ENCODE measurements at places on chromosomes 16 and 17. TPM values are rescaled to one million over a fixed set of nuclear protein-coding genes. Genes with fewer than 3 reads are reported as not detected.

Gene CES5A
- 0.09 TPM for total RNA-seq

Gene C17orf113
- total RNA-seq, result 0.71 TPM

GRCh38 chr16:21713549-21714368, 50.0 kb downstream of the OTOA start:
- H3K4me1 ChIP-seq, result no peaks in the 10 kb centered on the region
- H3K4me3 ChIP-seq, result no peak overlapping the region
- H3K36me3 ChIP-seq, result no peaks in the 10 kb centered on the region
- no peak for DNase-seq
- H3K27me3 ChIP-seq, result no peaks in the 10 kb centered on the region

Gene ADORA2B
- 1.2 TPM for total RNA-seq

GRCh38 chr17:4463818-4464476, 30.2 kb downstream of the SPNS3 start:
- H3K27ac ChIP-seq, result no peak overlapping the region
- no peaks in the 10 kb centered on the region for H3K27me3 ChIP-seq
- H3K4me3 ChIP-seq, result no peak overlapping the region
- no peaks in the 10 kb centered on the region for H3K36me3 ChIP-seq
- H3K4me1 ChIP-seq, result no peaks in the 10 kb centered on the region
- DNase-seq, result no peak

DNA sequence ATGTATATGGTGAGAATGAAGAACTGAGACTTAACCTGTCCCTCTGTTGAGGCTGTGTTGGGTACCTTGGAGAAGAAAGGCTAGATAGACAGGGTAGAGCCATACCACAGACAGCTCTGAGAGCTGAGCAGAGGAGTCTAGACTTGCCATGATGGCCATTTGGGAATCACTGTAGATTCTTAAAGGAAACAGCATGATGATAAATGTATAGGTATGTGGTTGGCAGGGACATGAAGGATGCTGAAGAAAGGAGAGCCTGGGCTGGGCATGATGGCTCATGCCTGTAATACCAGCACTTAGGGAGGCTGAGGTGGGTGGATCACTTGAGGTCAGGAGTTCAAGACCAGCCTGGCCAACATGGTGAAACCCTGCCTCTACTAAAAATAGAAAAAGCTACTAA, 114.4 kb upstream of the HAS3 start:
- H3K27ac ChIP-seq, result no peak overlapping the region
- H3K27me3 ChIP-seq, result no peaks in the 10 kb centered on the region
- no peaks in the 10 kb centered on the region for H3K4me1 ChIP-seq
- no peak overlapping the region for H3K4me3 ChIP-seq
- no peak for DNase-seq

Gene CTRB1
- 0.14 TPM for total RNA-seq

DNA sequence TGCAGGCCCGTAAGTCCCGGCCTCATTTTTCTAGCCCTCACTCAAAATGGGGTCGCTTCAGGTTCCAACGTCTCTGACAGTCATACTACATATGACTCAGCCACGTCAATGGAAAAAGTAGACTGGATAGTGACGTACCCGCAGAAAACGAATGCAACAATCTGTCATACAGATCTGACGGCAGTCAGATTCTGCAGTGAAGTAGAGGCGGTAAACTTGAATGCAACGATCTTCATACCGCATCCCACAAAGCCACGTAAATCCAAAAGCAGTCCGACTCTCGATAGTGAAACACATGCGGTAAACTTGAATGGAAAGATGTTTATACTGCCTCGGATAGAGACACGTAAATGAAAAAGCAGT, 38.4 kb upstream of the ARL4D start:
- no peaks in the 10 kb centered on the region for H3K4me1 ChIP-seq
- no peak for DNase-seq
- H3K27me3 ChIP-seq, result no peaks in the 10 kb centered on the region
- H3K4me3 ChIP-seq, result peak overlapping the region; percentile 41
- peak overlapping the region; percentile 98 for H3K27ac ChIP-seq

- H3K4me1 ChIP-seq, result no peaks in the 10 kb centered on the region
- no peak for DNase-seq
- no peak overlapping the region for H3K4me3 ChIP-seq
- no peaks in the 10 kb centered on the region for H3K36me3 ChIP-seq
Observed at GRCh38 chr17:19707728-19708221, 8.6 kb downstream of the SLC47A2 start.

DNA sequence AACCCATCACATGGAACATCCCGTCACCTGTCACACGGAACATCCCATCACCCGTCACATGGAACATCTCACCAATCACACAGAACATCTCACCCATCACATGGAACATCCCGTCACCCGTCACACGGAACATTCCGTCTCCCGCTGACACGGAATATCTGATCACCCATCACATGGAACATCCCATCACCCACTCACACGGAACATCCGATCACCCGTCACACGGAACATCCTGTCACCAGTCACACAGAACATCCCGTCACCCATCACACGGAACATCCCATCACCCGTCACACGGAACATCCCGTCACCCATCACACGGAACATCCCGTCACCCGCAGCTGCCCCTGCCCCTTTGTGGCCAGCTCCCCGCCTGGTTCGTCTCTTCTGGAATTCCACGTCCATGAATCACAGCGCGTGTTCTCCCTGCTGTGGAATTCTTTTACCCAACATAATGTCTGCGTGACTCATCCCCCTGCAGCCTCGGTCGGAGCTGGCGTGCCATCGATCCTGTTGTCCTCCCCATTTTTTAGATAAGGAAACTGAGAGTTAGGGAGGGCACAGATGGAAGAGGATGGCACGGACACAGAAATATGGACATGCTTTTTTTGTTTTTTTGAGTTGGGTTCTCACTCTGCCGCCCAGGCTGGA, 5.6 kb downstream of the CPNE7 start:
- H3K27ac ChIP-seq, result no peak overlapping the region
- H3K27me3 ChIP-seq, result peaks cover 19% of the 10 kb centered on the region
- peaks cover 9% of the 10 kb centered on the region for H3K4me1 ChIP-seq
- no peak overlapping the region for H3K4me3 ChIP-seq
- no peak for DNase-seq
- H3K36me3 ChIP-seq, result no peaks in the 10 kb centered on the region

DNA sequence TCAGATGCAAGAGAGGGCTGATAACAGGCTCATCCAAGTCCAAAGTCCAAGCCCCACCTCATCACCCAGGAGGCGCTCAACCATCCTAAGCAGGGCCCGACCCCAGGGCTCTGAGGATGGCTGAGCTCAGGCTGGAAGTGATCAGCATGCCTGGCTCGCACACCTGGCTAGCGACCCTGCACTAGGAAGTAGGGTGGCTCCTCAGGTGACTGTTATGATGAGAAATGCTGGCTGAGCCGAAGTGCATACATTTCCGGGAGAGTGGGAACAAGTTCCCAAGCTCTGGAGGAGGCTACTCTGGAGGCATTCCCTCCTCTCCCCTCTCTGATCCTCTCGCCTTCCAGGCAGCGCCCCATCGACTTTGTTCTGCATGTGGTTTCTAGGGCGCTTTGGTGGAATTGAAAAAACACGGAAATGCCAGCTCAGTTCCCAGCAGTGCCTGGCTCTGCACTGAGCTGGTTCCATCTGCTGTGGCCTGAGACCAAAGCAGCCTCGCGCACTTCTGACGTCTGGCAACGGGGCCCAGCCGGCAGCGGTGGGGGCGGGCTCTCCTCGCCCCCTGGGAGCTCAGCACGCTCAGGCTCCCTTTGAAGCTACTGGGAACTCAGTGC, 130.3 kb downstream of the IRF8 start:
- H3K27me3 ChIP-seq, result peaks cover 3% of the 10 kb centered on the region
- no peak for DNase-seq
- H3K36me3 ChIP-seq, result no peaks in the 10 kb centered on the region
- no peak overlapping the region for H3K27ac ChIP-seq
- H3K4me3 ChIP-seq, result no peak overlapping the region
- H3K4me1 ChIP-seq, result peaks cover 27% of the 10 kb centered on the region

- no peak overlapping the region for H3K4me3 ChIP-seq
- no peak overlapping the region for H3K27ac ChIP-seq
- no peaks in the 10 kb centered on the region for H3K36me3 ChIP-seq
- DNase-seq, result no peak
Observed at GRCh38 chr17:47719411-47720152, 13.5 kb upstream of the TBX21 start.

DNA sequence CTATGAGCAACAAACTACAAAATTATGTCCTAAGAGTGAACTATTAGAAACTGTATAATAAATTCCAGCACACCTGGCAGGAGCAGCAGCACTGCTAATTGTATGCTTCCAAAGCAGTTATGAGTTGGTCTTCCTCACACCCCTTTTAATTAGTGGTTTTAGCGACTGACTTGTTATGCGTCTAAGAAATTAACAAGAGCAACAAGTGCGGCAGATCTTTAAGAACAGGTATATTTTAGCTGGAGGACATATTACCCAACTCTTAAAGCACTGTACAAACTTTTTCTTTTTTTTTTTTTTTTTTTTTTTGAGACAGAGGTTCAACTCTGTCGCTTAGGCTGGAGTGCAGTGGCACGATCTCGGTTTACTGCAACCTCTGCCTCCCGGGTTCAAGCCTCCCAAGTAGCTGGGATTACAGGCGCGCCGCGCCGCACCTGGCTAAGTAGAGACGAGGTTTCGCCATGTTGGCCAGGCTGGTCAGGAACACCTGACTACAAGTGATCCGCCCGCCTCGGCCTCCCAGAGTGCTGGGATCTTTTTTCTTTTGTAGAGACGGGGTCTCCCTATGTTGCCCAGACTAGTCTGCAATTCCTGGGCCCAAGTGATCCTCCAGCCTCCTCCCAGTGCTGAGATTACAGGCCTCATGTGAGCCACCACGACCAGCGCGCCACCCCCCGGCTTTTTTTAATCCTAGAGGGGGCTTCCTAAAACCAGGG, 1.6 kb upstream of the FBXL20 start:
- H3K4me3 ChIP-seq, result no peak overlapping the region
- DNase-seq, result no peak
- H3K27ac ChIP-seq, result no peak overlapping the region

- H3K27me3 ChIP-seq, result no peaks in the 10 kb centered on the region
- H3K27ac ChIP-seq, result no peak overlapping the region
- no peak for DNase-seq
Observed at GRCh38 chr17:28065706-28066105, 23.2 kb downstream of the NLK start.

Gene CHST4
- total RNA-seq, result 0.24 TPM

Gene TBC1D3H
- 0.05 TPM for total RNA-seq

- no peaks in the 10 kb centered on the region for H3K4me1 ChIP-seq
- H3K4me3 ChIP-seq, result no peak overlapping the region
- DNase-seq, result no peak
- peaks cover 60% of the 10 kb centered on the region for H3K36me3 ChIP-seq
- H3K27me3 ChIP-seq, result no peaks in the 10 kb centered on the region
Observed at GRCh38 chr17:1434150-1434549, 21.9 kb downstream of the CRK start.

Gene MT4
- 7.5 TPM for total RNA-seq
